Activated T-cell treated with anti-CD3 and anti-CD28 coated beads, Interleukin-2, amount 50 U/mL, for 72 hours (primary cell): ENCODE measurements at places on chromosomes 4 and X. TPM values are rescaled to one million over a fixed set of nuclear protein-coding genes. Genes with fewer than 3 reads are reported as not detected.

DNA sequence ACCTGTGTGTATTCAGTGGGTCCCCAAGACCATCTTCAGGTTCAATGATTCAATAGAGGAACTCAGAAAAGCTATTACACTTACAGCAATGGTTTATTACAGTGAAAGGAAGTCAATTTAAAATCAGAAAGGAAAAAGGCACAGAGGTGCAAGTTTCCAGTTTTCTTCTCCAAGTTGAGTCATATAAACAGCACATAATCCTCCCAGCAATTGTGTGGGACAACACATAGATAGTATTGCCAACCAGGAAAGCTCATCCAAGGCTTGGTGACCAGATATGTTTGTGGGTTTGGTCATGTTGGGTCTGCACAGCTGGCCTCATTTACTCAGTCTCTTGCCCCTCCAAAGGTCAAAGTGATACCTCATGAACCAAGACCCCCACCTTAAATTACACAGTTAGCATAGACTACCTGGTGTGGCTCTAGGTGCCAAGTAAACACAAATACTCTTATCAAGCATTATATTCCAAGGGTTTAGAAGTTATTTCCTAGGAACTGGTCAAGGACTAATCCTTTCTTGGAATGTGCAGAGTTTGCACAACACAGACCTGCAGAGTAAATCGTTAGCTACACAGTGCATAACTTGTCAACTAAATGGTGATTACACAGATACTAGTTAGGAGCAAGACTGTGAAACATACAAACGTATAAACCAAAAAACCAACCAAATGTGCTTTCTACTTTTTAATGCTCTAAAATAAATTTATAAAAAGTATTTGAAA lies 777.3 kb downstream of the PCDH18 start:
- DNase-seq = no peak

Gene KLHL2
- 39.3 TPM for total RNA-seq

GRCh38 chr4:99405433-99406115 lies 29.6 kb downstream of the ADH7 start:
- peak; percentile 69 for DNase-seq

GRCh38 chr4:184583738-184584502 lies 65.3 kb downstream of the CASP3 start:
- DNase-seq = peak; percentile 27

Gene CDKN2AIP
- total RNA-seq = 29.7 TPM

DNA sequence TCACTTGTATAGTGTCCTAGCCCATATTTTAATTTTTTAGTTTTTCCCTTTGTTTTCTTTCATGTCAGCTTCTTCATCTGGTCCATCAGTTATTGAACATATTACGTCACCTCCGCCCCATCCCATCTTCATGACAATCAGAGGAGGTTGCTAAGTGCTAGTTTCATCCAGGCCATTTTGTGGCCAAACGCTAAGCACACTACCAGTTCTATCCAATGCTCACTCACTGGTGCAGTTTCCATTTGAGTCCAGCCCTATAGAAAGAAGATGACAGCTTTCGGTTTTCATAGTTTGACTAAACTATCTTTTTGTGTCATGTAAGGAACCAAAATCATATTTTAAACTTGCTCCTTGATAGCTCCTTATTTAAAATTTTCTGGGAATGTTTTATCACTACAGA lies 304.2 kb downstream of the TENM3 start:
- DNase-seq = peak; percentile 4

DNA sequence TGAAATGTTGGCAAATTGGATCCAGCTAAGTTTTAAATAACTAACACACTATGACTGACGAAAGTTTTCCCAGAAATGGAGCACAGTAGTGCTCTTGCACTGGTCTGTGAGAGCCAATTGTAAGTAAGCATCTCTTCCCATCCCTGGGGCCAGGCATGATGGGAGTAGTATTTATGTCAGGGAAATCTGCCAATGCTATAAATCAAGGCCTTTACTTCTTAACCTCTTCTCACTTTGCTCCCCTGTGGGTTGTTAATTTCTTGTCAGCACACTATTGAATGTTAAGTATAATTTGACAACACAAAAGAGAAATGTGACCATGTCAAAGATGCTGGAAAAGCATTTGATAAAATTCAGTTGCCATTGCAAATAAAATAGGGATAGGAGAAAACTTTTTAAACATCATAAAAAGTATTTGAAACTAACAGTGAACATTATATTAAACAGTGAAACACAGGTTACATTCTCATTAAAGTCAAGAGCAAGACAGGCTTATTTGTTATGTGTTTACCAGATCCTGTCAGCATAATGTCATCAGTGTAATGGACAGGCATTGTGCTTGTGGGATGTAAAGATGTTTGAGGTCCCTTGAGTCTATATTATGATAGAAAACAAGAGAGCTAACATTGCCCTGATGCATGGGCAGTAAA lies 5.0 kb downstream of the F8A1 start:
- no peak for DNase-seq

DNA sequence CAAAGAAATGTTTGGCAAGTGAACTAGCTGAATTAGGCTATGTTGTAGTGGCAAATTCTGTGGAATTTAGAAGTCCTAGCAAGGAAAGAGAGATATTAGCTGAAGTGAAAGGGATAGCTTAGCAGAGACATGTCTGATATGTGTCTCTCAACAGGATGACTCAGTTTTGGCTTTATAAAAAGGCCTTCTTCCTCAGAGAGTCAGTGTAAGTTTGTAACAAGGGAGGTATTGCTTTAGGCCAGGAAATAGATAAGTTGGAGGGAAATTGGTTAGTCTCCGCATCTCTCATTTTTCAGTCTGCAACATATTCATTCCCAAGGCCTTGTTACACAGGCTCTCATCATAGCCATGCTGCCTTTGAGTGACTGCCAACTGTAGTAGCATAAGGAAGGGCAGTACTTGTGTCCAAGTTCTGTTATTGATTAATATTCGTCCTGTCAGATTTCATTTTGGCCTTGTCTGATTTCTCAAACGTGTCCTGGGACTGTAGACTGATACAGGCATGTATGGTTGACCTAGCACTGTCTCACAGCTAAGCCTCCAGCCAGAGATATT lies 4.0 kb downstream of the TMEM164 start:
- DNase-seq = no peak
